HCT116 (cell line): ENCODE measurements at places on chromosomes 5 and 9.

DNA sequence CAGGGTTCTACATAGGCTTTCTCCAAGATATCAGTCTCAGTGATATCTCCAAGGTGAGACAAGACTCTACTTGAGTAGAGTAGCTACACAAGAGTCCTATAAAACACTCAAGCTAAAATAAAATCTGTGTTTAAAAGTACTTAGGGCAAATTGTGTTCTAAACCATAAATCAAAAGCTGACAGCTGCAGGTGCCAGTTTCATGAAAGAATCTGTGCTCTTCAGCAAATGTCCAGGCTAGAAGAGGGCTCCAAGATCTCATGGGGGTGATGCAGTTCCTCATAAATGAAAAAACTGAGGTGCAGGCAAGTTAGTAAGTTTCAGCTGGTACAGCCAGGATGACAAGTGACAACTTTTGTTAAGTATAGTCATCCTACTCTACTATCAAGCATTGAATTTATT is 142.8 kb upstream of the TNPO1 start:
- no peak for DNase-seq

GRCh38 chr5:143495821-143496275 is 92.4 kb upstream of the NR3C1 start:
- DNase-seq: no peak

GRCh38 chr5:161548487-161549094 is 2.1 kb upstream of the GABRB2 start:
- DNase-seq: no peak

GRCh38 chr9:113621309-113621791 is 157.8 kb downstream of the RGS3 start:
- no peak for DNase-seq

DNA sequence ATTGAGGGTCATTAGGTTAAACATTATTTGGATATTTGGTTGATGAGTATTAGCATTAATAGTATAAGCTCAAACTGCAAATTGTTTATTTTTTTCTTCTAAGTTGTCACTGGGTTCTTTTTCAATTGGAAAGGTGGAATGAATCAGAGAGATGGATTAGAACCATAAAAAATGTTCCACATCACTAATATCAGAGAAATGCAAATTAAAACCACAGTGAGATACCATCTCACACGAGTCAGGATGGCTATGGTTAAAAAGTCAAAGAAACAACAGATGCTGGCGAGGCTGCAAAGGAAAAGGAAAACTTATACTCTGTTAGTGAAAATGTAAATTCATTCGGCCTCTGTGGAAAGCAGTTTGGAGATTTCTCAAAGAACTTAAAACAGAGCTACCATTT is 122.8 kb downstream of the CCDC192 start:
- DNase-seq: no peak

DNA sequence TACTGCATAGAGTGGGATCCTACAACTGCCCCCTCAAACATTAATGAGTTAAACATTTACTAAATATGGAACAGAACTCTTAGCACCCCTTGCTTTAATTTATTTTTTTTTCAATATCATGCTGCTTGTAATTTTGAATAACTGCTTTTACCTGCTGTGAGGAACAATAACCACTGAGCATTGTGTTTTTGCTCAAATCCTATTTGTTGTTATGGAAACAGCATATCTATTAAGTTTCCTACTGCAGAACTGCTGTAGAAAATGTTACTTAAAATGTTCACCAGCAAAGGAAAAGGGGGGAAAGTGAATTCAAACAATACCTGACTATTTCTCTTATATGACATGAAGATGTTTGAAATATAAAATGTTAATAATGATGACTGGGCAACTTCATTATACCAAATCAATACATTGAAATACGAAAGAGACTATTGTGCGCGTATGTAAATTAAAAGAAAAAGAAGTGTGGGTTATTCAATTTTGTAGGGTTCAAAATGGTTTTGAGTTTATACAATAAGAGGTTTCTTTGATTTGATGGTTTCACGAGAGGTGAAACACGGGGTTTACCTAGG is 1043.8 kb upstream of the NUDT12 start:
- no peak for DNase-seq
